ENCODE measurements at places on chromosomes 4 and X.

- no peak for DNase-seq
Measured at GRCh38 chr4:40262861-40263260, 66.0 kb downstream of the RHOH start.

DNA sequence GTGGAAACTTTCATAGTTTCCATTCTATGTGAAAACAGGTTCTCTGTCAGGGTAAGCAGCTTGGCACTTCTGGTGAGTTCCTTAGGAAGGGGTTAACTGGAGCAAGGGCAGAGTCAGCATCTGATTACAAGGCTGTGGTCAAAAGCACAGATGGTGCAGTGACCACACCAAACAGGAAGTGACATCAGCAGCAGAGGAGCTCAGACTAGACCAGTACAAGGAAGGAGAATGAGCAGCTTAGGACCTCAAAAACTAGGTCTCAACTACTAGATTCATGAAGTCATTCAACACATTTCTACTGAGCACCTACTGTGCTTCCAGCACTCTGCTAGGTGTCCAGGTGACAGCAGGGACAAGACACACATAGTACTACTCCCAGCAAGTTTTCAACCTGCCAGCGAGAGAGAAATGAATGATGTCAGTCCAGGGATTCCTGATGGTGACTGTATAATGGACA is 130.2 kb downstream of the AMELX start:
- DNase-seq = no peak

DNA sequence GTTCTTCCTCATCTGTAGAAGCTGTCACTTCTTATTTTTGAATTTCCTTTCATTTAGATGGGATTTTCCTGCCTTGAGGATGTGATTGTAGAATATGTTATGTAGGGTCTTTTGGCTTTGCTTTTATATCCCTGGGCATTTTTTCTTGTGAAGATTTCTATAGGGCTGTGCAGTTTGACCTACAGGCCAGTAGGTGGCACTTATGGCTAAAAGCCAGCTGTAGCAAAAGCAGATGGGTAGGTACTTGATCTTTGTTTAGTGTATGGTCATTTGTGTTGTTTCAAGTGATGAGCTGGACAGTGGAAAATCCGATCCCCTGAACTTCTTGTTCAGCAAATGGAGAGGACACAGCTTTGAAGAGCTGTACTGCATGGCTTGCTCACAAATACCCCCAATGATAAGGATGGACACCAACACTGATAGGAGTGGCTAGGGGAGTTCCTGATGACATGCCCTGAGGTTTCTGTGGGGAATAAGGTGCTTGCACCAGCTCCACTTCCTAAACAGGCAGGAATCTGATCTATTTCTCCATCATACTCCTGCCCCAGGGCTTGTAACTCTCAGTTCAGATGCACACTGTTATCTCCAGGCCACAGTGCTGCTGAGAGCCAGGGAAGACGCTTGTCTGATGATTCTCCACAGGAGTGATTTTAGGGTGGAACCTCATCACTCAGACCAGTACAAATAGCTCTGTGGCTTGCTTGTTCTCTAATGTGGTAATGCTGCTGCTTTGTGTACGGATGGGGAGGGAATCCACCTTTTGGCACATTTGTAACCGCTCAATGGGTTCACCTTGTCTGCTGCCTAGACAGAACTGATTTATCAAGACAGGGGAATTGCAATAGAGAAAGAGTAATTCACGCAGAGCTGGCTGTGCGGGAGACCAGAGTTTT is 417.1 kb upstream of the MAGEB16 start:
- no peak for DNase-seq

DNA sequence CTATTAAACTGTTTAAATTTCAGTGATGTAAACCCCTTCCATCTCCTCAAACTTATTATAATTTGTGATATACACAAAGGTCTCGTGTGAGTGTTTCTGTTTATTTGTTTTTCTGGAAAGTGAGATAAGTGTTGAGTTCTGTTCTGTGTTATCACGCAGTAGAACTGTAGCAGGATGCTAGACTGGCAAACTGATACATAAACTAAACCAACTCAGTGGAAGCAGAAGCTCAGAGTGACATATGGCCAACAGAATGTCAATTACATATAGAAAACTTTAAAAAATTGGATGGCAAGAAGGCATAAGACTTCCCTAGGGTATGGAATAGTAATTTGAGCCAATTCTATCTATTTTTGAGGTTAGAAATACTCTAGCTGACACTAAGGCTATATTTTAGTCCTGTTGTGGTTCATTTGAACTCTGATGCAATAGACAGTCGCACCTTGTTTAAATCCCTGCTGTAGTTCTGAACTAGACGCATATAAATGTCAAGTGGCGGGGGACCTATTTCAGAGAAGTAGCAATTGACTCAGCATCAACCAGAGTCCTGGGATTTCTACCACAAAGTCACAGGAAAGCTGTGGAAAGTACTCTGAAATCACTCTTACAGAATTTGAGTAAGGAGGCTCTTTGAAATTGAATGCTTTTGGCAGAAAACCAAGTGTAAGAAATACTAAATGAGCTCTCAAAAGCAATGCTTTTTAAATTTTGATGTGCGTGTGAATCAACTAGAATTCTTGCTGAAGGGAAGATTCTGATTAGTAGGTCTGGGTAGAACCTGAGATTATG is 294.4 kb downstream of the INPP4B start:
- DNase-seq = no peak

GRCh38 chr4:48499551-48500066 is 9.6 kb downstream of the ZAR1 start:
- DNase-seq = no peak

DNA sequence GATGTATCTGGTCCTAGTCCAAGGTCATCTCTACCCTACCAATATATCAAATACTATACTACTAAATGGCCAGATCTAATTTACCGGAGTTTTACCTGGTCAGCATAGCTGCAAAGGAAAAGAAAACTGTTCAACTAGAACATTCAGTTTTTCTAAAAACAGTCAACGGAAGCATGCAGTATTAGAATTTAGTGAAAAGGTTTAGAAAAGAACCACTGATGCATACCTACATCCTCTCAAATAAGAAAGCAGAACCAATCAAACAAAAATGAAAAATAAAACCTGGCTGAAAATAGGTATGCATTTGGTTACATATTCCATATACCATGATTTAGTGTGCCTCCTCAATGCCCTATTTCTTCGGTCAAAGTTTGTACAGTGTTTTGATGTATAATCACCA is 140.0 kb downstream of the CHM start:
- no peak for DNase-seq

GRCh38 chrX:14546190-14546589 is 16.9 kb downstream of the GLRA2 start:
- DNase-seq = no peak

DNA sequence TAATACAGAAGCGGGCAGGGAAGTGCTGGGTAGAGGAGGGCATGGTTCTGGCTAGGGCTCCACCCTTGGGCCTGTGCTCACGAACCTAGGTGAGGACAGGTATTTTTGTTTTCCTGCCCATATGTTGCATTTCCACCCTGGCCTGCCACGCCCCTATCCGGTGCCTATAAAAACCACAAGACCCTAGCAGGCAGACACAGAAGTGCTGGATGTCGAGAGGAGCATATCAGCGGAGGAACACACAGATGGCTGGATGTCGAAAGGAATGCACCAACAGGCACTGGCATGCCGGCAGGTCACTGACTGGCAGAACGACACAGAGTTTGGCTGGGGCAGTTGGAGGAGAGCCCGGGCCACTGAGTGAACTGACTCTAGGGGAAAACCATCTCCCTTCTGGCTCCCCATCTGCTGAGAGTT is 316.6 kb upstream of the BOD1L1 start:
- DNase-seq = no peak

GRCh38 chrX:37754516-37754915 is 25.3 kb upstream of the CYBB start:
- DNase-seq = no peak

DNA sequence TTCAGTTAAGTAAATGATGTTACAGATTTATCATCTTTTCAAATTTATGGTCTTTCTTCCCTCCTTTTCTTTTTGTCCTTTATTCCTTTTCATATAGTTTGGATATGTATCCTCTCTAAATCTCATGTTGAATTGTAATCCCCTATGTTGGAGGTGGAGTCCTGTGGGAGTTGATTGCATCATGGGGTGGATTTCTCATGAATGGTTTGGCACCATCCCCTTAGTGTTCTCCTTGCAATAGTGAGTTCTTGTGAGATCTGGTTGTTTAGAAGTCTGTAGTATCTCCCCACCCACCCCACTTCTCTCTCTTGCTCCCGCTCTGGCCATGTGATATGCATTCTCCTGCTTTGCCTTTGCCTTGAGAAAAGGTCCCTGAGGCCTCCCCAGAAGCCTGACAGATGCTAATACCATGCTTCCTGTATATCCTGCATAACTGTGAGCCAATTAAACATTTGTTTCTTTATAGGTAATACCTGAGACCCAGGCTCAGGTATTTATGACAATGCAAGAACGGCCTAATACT is 236.7 kb downstream of the PRDM5 start:
- DNase-seq = no peak

DNA sequence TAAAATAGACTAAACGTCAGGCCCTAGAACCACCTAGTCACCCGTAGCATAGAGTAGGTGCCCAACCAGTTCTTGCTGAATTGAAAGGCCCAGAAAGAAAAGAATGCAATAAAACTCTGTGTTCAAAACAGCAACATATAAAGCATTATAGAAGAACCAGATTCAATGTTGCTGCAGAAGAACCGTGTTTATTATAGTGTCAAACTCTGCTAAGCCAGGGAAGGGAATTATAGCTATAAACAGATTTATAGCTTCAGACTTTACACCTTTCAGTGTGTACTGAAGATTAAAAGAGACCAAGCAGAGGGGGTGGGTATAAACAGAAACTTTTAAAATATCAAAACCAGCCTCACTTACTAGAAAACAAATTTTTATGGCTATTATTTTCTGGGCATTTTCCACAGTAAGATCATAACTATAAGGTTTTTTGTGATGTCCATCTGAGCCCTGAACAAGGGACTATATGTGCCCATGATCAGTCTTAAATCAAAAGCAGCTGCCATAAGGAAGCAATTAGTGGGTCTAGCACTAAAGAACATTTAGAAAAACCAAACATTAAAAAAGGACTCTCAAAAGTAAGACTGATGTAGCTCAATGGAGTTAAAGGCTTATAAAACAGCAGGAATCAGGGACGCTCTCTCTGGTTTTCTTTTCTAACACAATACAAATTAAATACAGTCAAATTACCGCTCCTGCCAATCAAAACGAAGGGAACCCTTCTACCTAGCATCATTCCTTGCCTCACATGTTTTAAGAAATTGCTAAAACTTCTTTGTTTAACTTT is 219.7 kb upstream of the ETNPPL start:
- DNase-seq = no peak

GRCh38 chrX:64975989-64976672 is at the start of gene ZC4H2:
ZC4H2 (minus strand) TSS chrX:64976450; CDS start chrX:64976377, 73 bp downstream.
- no peak for DNase-seq

DNA sequence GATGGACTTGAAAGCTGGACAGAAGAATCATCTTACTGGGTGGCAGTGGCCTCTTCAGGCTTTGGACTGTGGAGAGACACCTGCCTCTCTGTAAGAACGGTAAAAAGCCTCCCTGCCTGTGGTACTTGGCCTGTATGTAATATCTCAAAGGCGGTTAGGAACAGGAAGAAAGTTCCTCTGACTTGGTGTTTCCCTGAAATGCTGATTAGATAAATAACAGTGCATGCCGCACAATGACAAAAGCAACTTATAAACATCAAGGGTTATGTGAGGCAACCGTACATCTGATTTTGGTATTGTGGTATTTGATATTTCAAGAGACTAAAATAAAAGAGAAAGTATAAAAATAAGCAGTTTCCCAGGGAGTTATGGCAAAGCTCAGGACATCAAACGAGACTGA is 92.4 kb upstream of the SORBS2 start:
- DNase-seq = no peak

GRCh38 chr4:56148428-56148827 is 199.7 kb downstream of the CEP135 start:
- DNase-seq = no peak

GRCh38 chrX:69285401-69285877 is 120.2 kb upstream of the PJA1 start:
- DNase-seq = no peak

DNA sequence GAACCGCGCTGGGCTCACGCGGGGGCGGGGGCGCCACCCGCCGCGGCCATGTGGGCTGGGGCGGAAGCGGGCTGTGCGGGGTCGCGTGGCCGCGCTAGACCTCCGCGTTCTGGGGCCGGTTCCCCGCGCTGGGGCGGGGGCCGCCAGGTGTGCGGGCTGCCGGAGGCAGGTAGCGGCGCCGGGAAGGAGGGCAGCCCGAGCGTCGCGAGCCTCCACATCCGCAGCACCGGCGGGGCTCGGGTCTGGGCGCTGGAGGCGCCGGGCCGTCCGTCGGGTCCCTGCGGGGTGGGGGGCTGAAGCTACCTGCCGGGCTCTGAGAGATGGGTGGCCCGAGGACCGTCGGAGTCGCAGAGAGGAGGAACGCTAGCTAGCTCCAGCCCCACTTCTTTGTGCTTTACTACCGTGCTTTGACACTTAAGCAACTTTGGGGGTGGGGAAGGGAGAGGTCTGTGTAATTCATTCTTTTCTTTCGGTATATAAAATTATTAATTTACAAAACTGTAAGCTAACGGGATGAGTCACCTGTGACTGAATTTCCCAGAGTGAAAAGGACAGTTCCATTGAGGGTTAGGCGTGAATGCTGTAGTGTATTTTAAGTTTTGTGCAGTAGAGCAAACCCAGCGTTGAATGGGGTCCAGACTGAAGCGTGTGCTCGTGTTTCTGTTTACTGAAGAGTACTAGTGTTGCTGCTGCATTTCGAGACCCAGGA is 689 bp downstream of the METAP1 start:
- DNase-seq = peak; percentile 4

- DNase-seq = peak; percentile 90
Measured at GRCh38 chrX:45803383-45803921, 602.8 kb upstream of the DIPK2B start.

GRCh38 chr4:13511101-13511500 is 27.0 kb upstream of the RAB28 start:
- no peak for DNase-seq

GRCh38 chr4:37758226-37758625 is 68.3 kb upstream of the PGM2 start:
- DNase-seq = peak; percentile 57

DNA sequence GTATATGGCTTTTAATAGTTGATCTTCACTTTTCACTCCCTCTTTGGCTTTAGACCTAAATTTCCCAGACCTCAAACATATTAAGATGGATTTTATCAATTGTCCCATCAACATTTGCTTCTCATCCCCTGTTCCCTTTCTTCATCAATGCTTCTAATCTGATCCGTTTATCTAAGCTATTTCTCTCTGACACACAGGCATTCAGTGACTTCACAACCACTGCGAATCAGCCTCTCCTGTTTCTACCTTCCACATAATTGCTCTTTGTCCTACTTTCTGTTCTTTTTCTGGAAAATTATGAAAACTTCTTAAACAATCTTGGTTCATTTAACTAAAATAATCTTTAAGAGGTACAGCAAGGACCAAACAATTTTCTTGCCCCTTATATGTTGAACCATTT is 115.2 kb downstream of the GLRA3 start:
- DNase-seq = no peak

GRCh38 chr4:123200051-123200940 is 196.3 kb upstream of the SPRY1 start:
- no peak for DNase-seq

GRCh38 chr4:55107054-55107453 is 18.3 kb downstream of the KDR start:
- no peak for DNase-seq

GRCh38 chrX:83845397-83845796 is 15.5 kb upstream of the CYLC1 start:
- DNase-seq = peak; percentile 0

Data from GM04503 (cell line).